Mucosa of descending colon (tissue), 3 donors: ENCODE measurements at places on chromosomes 12 and 14. TPM values are rescaled to one million over a fixed set of nuclear protein-coding genes. Genes with fewer than 3 reads are reported as not detected.

DNA sequence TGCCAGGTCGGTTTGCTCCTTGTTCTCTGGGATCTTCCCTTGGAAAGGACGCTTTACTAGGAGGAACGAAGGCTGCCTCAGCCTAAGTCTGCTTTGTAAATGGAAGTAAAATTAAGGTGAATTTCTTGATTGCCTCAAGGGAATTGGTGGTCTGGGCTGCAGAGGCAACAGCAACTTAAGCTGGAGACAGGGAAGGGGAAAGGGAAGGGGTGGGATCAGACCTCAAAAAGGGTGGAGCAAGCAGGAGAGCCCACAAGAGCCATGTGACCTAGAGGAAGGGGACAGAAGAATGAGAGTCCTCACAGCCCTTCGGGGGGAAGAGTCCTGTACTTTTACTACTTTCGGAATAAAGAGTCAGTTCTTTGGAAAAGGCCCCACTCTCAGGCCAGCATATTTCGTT lies 147.9 kb downstream of the PPM1H start:
- DNase-seq, result no peak

- no peak for DNase-seq
Observed at GRCh38 chr12:2479851-2480535, 314.8 kb upstream of the FKBP4 start.

DNA sequence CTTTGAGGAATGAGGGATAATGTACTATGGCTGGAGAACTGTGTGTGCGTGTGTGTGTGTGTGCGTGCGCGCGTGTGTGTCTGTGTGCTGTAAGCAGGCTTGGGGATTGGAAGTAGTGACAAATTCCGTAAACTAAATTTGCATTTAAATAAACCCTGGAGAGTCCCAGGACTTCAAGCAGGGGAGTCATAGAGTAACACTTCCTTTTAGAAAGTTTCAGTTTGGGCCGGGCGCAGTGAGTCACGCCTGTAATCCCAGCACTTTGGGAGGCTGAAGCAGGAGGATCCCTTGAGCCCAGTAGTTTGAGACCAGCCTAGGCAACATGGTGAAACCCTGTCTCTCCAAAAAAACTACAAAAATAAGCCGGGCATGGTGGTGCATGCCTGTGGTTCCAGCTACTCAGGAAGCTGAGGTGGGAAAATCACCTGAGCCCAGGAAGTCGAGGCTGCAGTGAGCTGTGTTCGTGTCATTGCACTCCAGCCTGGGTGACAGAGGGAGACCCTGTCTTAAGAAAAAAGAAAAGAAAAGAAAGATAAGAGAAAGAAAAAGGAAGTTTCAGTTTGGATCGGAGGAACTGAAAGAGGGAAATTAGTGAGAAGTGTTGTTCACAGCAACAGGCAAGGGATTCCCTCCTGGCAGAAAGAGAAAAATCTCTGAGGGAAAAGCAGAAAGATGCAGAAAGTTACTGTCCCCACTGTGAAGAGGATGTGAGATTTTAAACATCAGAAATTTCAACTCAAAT lies 222.7 kb upstream of the SOX5 start:
- no peak for DNase-seq

The RASAL1 gene
- total RNA-seq, result 6.5 TPM

- no peak for DNase-seq
Observed at GRCh38 chr14:35319509-35319908, 27.3 kb downstream of the PSMA6 start.

DNA sequence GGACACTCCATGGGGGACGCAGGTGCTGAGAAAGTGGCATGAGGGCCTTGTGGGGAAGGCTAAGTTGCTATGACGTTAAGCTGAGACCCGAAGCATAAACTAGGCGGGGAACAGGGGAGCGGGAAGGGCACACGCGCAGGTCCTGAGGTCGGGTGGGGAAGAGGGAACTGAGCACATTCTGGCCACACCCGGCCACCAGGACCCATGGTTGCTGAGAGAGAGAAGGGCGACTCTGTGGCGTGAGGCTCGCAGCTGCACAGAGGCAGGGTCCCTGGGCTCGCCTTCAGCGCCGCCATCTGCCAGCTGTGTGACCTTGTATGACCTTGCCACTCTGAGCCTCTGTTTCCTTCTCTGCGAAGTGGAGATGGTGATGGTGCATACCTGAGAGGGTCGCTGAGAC lies 182.5 kb downstream of the PHETA1 start:
- DNase-seq, result no peak

The TAS2R7 gene
- not detected for total RNA-seq

The SIRT4 gene
- 3.9 TPM for total RNA-seq

DNA sequence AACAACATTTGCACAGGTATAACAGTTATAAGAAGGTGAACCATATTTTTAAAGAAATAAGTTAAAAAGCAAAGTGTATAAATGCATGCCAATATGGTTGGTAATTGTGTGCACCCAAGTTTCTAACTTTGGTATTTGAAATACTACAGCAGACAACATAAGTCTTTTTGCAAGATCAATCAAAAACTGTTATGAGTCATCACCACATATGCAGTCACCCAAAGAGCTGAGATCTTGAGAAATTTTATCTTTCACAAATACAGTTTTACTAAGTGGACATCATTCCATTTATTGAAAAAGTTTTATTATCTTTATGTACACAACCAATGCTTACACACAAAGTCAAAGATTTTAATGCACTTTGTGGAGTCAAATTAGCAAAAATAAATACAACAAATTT lies 7.0 kb upstream of the ACSS3 start:
- no peak for DNase-seq

GRCh38 chr12:32569259-32569658 lies 109.8 kb upstream of the DNM1L start:
- no peak for DNase-seq

DNA sequence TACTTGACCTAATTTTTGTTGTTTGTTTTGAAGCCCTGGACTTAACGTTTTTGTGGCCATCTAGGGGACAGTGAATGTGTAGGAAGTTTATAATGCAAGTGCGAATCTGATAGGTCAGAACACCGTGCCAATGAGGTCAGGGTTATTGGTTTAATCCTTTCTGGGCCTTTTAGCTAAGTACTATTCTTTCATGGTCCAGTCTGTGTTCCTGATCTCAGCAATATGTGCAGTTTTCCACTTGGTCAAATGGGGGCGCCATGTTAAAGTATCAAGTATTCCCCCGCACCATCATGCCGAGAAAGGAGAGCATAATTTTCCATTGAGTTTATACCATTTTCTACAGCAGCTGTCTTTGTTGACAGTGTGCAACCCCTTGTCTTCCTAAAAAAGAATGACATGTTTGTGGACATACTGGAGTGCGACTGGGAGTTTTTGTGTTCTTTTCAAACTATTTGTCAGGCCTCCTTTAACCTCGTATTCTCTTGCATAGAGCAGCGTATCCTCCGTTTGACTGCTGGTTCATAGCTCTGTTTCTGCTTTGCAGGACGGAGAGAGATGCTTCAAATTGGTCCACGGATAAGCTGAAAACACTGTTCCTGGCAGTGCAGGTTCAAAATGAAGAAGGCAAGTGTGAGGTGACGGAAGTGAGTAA lies 1.3 kb downstream of the AHSA1 start:
- DNase-seq, result no peak

- DNase-seq, result no peak
Observed at GRCh38 chr12:43109631-43110345, 442.2 kb downstream of the ADAMTS20 start.

GRCh38 chr12:59500915-59501314 lies 94.9 kb upstream of the SLC16A7 start:
- DNase-seq, result no peak

The APOF gene
- total RNA-seq, result not detected

The CRIP2 gene
- 10.0 TPM for total RNA-seq

GRCh38 chr12:66070378-66071120 lies 60.0 kb downstream of the LLPH start:
- DNase-seq, result no peak

The MORN3 gene
- total RNA-seq, result 0.22 TPM

DNA sequence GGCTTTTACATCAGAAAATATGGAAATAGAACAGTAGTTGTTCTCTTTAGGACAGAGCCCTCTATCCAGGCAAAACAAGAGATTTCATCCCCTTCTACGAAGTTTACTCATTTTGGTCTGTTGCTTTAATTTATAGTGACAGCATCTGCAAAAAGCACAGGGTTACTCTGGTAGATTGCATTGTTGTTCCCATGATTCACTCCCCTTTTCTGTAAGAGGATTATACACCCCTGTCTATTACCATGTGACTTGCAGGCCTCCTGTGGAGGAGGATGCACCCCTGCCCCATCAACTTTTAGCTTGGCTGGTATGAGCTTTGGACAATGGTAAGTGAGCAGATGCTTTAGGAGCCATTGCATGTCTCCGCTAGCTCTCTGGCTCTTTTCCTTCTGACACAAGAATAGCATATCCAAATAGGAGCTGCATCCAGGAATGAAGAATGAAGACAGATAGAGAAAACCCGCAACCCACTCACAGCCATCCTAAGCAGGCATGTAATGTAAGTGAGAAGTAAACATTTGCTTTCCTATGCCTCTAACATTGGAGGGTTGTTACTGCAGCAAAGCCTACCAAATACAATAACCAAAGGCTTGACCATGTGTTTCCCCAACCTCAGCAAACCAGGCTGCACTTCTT lies 304.2 kb downstream of the AKAP6 start:
- no peak for DNase-seq

DNA sequence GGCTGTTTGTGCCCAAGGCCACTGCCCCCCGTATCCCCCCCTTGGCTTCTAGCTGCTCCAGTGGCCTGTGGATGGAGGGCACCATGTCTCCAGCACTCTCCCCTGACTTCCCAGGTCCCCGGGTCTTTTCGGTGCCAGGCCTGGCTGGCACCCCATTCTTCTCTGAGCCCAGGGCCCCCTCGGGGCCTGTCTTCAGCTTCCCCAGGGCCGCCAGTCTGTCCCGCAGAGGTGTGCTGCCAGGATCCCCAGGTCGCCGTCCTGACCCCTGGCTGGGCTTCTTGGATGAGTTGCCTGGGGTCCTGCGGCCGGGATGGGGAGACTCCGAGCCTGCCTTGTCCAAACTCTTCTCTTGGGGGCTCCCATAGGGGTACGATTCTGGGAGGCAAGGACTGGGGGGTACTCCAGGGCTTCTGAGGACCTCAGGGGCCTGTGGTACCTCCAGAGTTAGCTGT lies 32.5 kb downstream of the NCKAP5L start:
- DNase-seq, result no peak

The SMCO3 gene
- not detected for total RNA-seq

DNA sequence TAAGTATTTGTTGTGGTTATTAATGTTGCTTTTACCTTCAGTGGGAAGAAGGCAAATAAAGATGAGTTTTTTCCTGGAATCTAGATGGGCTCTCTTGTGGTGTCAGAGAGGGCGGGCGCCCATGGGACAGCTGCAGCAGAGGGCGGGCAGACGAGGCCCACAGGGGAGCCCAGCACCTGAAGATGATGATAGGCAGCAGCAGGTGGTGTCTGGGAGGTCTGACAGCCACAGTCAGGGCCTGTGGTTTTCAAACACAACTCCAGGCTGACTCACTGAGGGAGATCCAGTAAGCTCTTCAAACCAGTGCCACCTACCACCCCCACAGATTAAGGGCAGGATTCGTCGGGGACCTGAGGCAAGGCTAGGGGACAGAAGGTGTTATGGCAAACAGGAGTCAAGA lies 42.8 kb downstream of the NKX2-1 start:
- DNase-seq, result no peak

DNA sequence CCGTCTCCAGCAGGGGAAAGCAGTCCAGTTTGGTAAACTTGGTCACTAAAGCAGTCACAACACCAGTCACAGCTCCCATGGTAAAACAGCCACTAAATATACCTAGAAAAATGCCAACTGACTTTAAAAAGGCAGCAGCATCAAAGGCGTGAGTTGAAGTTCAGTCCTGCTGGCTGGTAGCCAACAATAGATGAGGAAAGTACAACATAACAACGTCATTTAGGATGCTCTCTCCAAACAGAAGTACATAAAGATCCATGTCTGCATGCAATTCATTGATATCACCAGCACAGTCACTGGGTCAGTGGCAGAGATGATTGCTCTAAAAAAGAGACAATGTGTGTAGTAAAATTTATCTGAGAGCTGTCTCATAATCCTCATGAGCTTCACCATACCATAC lies 59.3 kb upstream of the TMPO start:
- DNase-seq, result no peak

DNA sequence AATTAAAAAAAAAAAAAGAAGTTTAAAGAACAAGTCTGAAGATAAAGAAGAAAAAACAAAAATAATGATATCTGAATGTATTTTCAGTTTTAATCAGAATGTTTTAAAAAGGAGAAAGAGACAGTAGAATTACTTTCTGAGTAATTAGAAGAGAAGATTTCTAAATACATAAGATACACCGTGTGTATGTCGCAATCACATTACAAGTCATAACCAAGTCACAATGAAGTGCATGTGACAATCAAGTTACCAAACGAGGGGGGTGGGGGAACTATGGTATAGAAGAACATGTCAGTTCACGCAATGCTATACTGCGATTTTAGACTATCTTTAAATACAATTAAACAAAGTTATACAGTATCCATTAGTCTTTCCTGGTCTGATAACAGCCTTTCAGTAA lies 1464.1 kb upstream of the FLRT2 start:
- DNase-seq, result no peak

DNA sequence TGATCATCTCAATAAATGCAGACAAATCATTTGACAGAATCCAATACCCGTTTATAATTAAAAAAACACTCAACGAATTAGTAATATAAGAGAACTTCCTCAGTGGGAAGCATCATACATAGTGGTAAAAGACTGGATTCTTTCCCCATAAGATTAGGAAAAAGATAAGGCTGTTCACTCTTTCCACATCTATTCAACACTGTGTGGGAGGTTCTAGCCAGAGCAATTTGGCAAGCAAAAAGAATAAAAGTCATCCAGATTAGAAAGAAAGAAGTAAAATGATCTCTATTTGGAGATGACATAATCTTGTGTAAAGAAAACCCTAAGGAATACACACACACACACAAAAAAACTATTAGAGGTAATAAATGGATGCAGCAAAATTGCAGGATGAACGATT lies 38.4 kb downstream of the YEATS4 start:
- no peak for DNase-seq

DNA sequence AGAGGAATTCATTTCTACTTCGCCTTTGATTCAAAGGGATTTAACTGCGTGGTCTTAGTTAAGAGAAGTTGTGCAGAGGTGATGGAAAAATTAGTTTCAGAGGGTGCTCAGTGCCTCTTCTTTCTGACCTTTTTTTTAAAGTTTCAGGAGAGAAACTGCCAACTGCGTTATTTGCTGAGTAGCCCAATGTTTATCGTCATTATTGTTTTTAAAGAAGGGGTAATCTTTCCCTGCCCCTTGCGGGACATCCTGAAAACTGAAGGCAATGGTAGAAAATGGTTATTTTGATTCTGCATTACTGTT lies 11.0 kb downstream of the OTX2 start:
- DNase-seq, result no peak

The ARHGEF25 gene
- 5.0 TPM for total RNA-seq

The CPSF6 gene
- total RNA-seq, result 57.3 TPM

DNA sequence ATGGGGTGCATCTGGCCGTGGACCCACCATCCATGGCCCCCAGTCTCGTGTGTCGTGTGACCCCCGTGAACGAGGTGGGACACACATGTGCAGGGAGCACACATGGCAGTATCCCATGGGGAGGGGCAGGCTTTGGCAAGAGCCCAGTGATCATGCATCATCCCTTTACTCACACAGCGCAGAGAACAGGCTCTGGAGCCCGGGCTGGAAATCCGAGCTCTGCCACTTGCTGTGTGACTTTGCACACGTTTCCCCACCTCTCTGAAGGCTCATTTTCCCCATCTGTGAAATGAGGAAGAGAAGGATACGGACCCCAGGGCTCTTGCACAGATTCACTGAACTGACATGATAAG lies 119.9 kb downstream of the PHETA1 start:
- DNase-seq, result no peak
